SIG-M5 (cell line): ENCODE measurements at places on chromosomes 3 and 15.

DNA sequence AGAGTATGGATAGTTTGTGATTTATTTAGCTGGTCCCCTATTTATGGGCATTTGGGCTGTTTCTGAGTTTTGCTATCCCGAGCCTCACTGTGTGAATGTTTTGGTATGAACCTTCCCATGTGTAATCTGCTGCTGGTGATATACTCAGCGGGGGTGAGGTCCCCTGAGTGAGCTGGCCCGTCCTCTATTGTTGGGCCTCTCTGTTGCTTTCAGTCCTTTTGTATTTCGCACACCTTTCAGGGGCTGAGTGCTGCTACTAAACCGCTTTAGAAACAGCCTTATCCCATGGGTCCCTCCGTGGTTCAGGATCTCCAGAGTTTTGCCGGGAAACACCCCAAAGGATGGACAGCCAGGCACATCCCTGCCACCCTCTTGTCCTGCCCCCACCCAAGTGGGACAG, 94.5 kb downstream of the WNT7A start:
- no peak for DNase-seq

- no peak for DNase-seq
Observed at GRCh38 chr3:196638861-196639482, 522 bp upstream of the NRROS start.

GRCh38 chr15:85800478-85801123, 5.9 kb upstream of the KLHL25 start:
- DNase-seq, result no peak

DNA sequence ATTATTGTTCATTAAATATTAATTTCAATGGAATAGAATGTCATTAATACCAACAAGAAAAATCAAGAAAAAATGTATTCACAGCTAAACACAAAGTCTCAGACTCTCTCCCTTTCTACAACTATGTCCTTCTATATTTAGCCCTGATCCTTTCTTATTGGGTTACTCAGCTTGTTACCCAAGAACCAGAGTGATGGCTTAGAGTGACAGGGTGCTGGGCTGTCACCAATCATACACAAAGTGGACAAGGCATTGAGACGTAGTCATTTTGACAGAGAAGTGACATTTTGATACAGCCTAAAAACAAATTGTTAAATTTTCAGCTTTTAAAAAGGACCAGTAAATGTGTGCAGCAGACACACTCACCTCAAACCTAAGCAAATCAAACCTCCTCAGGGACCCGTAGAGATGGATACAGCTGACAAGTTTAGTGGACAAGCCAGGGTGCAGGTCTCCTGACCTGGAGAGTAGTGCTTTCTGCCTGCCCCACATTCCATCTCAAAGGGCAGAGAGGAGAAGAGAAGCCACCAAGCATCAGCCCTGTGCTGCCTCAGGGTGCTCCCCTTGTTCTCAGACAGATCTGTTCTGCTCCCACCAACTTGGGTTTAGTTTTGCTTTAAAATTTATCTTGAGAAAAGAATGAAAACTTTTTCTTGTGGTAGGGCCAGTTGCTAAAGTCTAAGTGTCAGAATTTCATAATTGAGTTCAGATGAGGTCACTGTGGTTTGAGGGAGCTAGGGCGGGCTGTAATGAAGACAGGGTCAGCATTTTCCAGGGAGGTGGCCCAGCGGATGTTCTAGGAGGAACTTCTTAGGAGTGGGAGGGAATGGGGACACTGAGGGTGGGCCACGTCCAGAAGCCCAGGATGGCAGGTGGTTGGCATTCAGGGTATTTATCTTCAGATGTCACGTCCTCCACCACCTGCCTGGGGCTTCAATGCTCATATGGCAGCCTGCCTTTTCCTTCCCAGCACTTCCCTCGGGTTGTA, 136.5 kb upstream of the TBL1XR1 start:
- DNase-seq, result no peak

DNA sequence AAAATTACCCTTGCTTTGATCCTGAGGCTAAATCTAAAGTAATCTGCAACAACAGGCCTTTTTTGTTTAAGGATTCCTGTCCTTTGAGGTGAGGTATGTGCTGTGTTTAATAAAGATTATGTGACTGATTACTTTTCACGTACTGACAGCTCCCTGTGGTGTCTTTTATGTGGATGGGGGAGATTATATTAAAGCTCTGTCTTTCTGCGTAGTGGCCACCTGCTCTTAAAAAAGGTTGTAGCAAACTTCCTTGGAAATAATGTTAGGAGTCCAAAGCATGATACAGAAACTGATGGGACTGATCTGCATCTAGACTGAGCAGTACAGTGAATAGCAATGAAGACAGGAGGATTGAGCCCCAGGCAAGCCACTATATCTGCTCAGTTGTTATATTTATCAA, 453.0 kb upstream of the GOLIM4 start:
- no peak for DNase-seq

DNA sequence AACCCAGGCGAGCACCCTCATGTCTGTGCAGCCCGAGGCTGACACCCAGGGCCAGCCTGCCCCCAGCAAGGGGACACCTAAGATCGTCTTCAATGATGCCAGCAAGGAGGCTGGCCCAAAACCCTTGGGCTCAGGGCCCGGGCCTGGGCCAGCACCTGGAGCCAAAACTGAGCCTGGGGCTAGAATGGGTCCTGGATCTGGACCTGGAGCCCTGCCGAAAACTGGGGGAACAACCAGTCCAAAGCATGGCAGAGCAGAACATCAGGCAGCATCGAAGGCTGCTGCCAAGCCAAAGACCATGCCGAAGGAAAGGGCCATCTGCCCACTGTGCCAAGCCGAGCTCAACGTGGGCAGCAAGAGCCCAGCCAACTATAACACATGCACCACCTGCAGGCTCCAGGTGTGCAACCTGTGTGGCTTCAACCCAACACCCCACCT, 31.4 kb upstream of the APEH start:
- no peak for DNase-seq

DNA sequence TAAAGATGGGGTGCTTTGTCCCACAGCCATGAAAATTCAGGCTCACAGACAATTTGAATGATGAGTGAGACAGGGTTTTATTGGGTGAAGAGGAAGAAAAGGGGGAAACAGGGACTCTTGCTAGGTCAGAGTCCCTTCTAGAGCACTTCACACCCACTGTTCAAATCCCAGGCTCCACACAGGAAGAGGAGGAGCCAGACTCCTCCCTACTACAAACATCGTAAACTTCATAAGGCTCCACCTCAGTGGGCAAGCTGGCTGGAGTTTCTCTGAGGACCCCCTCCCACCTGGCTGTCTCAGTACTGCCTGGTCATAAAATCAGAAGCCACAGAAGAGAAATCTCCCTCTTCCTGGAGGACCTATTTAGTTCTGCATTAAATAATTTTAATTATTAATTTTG, 80.3 kb upstream of the KCNMB2 start:
- no peak for DNase-seq

- DNase-seq, result no peak
Observed at GRCh38 chr3:65265942-65266590, 578.3 kb upstream of the ADAMTS9 start.

- DNase-seq, result no peak
Observed at GRCh38 chr3:46706771-46707582, 5.8 kb downstream of the TMIE start.

GRCh38 chr3:50123394-50124051, 31.6 kb upstream of the SEMA3F start:
- DNase-seq, result no peak

DNA sequence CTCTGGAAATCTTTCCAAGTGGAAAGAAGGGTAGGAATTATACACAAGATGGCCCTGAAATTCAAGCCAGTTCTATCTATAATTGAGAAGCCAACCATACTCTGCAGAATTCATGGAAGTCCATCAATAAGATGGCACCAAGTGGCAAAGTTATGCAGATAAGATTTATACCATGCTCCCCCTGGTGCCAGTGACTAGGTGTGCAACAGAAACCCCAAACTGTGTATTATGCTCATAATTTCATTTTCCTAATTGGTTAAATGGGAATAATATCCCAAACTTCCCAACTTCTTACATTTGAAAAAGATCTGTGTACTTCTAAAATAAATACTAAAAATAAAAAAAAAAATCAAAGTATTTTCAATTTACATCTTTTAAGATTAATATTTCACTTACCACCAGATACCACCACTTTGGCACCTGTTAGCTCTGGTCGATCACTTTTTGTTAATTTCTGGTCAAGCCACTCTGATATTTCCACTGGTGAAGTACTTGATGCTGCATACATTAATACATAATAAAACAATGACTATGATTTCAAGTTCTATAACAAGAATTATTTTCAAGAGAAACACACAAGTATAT, 25.9 kb downstream of the ETFA start:
- DNase-seq, result no peak

GRCh38 chr3:18409266-18409665, 15.9 kb downstream of the SATB1 start:
- DNase-seq, result no peak

DNA sequence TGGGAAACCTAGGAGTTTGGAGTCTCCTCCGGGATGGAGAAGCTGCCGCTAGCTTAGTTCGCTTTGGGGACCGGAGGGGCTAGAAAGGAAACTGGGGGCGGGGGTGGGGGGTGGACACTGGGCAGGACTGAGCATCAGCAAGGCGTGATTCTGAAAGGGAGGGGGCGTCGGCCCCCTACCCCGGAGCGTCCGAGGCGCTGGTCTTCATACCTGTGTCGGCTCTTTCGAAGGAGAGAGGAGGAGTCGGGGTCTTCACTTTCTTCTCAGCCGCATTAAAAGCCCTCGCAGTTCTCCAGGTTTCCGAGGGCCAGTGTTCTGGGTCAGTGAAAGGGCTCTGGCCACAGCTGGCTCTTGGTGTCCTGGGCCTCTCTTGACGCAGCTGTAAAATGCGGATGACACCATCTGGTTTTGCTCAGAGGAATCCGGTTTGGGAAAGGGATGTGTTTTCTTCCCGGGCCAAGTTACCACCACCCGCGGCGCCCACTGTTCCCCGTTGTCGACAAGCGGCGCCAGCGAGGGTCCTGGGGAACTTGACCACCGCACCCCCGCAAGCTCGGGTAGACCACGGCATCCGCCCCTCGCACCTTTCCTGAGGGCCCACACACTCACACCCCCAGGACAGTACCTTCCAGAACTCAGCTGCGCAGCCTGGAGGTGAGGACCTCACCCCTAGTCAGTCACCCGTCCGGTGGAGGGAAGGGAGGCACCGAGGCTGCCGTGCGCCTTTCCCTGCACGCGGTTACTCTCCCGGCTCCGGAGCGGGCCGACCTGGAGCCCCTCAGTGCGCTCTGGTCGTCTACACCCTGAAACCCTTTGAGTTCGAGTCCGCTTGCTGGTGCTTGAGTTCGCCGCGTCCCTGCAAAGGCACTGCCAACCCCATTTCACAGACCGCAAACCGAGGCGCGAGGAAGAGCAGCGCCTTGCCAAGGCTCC, 660 bp downstream of the CCK start:
- DNase-seq, result no peak

- no peak for DNase-seq
Observed at GRCh38 chr15:64209680-64210334, 47.0 kb upstream of the PPIB start.

GRCh38 chr3:186823386-186823785, 17.1 kb upstream of the RFC4 start:
- no peak for DNase-seq

GRCh38 chr3:12663401-12663935, 449 bp downstream of the RAF1 start:
- DNase-seq, result no peak

- no peak for DNase-seq
Observed at GRCh38 chr3:127286571-127287140, 1.2 kb downstream of the PRR20G start.

GRCh38 chr3:59856934-59857460, 807.2 kb upstream of the CFAP20DC start:
- DNase-seq, result no peak

- DNase-seq, result no peak
Observed at GRCh38 chr3:79019137-79019923, 748.5 kb downstream of the ROBO1 start.

DNA sequence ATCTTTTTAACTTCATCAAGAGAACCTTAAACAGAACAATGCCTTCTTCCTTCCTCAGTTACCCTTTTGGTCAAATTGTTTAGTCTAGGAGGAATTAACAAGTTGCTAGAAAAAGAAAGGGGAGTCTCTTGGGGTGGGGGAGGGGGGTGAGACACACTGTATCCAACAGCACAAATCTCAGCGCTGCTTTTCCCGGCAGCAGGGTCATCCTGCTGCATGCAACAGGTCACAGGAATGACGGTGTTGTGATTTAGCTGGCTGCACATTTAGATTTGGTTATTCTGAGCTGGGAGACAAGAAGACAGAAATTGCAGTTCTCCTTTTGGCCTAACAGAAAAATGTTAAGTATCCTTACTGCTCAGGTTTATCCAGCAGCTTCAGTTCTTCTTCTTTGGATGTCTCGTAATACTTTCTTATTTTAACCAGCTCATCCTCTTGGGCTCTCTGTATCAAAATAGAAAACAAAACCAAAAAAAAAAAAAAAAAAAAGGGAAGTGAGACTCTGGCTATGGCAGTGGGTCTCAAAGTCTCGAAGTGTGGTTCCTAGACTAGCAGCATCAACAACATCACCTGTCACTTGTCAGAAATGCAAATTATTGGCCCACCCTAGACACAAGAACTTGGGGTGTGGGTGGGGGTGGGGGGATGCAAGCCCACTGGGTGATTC, 190.5 kb downstream of the GREM1 start:
- DNase-seq, result peak; percentile 69
